Cardiac atrium fibroblast (primary cell): ENCODE measurements at places on chromosomes 7 and 10. TPM values are rescaled to one million over a fixed set of nuclear protein-coding genes. Genes with fewer than 3 reads are reported as not detected.

The CYP26A1 gene
- total RNA-seq: not detected in 2 replicates

The CYP2C19 gene
- not detected in 2 replicates for total RNA-seq

The ITGB8 gene
- total RNA-seq: 3.4 and 11.5 TPM in 2 replicates

The ANK3 gene
- 167 and 241 TPM in 2 replicates for total RNA-seq

The GIMAP4 gene
- total RNA-seq: 1.8 and 3.7 TPM in 2 replicates

The TMEM213 gene
- total RNA-seq: not detected in 2 replicates

The EPO gene
- total RNA-seq: not detected in 2 replicates
